ENCODE measurements at places on chromosomes 2 and 18. TPM values are rescaled to one million over a fixed set of nuclear protein-coding genes. Genes with fewer than 3 reads are reported as not detected.
A peak's percentile ranks its signal among the peaks of the same experiment; 100 is the strongest.

Gene ABCB11
- polyA plus RNA-seq: not detected

GRCh38 chr2:98601532-98602132, 6.7 kb downstream of the COA5 start:
- no peak for DNase-seq

Gene TSPYL6
- not detected for polyA plus RNA-seq

DNA sequence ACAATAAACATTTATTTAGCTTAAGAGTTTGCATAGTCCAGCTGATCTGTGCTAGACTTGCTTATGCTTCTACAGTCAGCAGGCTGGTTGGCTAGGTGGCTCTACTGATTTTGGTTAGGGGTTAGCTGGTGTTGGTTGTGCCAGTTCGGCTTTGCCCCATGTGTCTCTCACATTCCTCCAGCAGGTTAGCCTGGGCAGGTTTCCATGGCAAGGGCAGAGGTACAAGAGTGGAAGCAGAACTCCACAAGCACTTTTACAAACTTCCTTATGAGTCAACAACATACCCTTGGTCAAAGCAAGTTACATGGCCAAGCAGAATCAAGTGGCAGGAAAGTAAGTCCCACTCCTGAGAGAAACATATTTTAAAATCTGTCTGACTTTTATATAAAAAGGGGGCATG, 82.3 kb downstream of the SS18 start:
- no peak for DNase-seq

DNA sequence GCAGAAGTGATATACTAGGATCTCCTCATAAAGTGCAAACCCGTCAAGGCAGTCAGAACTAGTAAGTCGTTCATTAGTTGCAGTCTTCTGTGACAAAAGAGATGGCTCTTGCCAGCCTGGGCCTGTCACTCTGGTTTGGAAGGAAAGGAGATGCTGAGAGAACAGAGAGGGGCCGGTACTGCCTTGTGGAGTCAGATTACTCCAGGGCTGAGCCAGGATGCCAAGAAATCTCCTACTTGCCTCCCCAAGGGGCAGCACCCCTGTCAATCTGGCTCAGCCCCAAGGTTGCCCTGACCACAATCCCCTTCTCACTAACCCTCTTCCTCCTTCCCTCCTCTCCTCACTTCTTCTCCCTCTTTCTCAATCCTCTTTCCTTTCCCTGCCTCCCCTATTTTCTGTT, 62.9 kb upstream of the ASPRV1 start:
- no peak for DNase-seq

GRCh38 chr2:201854841-201855240, 48.5 kb downstream of the CDK15 start:
- no peak for DNase-seq

GRCh38 chr2:193517615-193518014, 1322.9 kb upstream of the TMEFF2 start:
- no peak for DNase-seq

Gene TOGARAM2
- polyA plus RNA-seq: 0.09 TPM

DNA sequence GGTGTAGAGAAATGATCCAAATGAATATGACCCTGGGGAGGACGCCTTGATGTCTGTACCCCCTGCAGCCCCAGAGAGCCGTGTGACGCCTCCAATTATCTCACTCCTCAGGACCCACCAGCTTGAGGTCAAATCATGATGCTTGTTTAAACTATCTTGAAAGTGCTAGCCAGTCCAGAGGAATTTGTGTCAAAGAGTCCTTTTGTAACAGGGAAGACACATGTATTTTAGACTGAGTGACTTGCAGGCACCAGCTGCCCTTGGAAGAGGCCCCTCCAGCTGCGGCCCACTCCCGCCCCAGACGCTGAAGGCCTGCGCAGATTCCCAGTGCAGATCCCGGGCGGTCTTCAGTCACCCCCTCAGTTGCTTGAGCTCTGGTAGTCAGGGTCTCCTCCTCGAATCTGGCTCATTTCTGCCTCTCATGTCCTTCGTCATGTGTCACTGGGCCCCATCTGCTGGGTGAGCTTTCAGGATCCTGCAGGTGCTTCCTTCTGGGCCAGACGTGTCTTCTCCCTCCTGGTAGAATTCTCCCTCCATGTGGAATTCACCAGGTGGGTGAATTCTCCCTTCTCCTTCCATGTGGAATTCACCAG, 77.4 kb downstream of the RNF144A start:
- no peak for DNase-seq

Gene NEUROD1
- polyA plus RNA-seq: not detected

DNA sequence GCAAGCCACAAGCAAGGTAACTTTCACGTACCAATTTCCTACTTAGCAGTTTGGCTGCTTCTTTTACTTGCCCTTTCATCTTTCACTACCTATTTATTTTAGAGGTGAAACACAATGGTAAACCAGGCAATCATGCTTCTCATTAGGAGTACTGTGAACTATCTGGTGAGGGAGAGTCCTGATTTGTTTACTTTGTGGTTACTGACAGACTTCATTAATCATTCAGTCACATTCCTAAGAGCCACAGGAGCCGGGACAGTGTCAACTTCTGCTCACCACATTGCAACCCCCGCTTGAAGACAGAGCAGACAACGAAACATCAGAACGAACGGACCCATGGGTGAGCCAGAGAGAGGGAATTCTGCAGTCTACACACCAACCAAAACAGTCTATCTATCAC, 28.8 kb downstream of the TUBB6 start:
- DNase-seq: no peak

Gene IL36A
- not detected for polyA plus RNA-seq

Gene CDCA7
- polyA plus RNA-seq: 8.3 TPM

DNA sequence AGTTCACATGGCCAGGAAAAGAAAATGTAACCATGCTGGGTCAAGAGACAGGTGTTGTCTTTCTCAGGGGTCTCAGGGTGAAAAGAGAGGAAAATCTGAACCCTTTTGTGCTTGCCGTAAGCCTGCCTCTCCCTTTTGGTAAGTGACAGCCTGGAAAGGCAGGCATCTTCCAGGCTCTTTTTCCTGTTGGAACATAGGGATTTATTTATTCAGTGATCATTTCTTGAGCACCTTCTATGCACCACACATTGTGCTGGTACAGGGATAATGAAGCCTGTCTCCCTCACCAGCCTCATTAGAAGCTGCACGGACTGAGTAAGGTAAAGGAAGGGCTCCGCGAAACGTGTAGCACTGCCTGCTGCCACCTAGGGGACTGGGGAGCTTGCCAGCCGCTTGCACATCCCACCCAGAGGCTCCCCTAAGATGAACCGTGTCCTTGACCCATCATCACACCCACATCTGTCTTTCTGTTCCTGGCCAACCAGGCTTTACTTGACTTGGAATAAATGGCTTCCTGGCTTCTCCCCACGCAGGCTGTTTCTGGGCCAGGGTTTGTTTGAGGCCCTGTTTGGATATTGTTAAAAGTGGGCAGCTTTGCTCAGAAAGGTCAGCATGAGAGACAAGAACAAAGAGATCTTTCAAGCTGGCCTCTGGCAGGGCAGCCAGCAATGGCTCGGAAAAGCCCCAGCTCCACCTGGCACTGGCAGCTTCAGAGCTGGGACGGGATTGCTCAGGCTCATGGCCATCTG, 73.3 kb upstream of the MCFD2 start:
- DNase-seq: no peak

GRCh38 chr2:36416370-36417165, 61.0 kb downstream of the CRIM1 start:
- no peak for DNase-seq

Gene GPR55
- polyA plus RNA-seq: not detected

Gene FAM168B
- 85.6 TPM for polyA plus RNA-seq

Gene SLC23A3
- polyA plus RNA-seq: 1.1 TPM

DNA sequence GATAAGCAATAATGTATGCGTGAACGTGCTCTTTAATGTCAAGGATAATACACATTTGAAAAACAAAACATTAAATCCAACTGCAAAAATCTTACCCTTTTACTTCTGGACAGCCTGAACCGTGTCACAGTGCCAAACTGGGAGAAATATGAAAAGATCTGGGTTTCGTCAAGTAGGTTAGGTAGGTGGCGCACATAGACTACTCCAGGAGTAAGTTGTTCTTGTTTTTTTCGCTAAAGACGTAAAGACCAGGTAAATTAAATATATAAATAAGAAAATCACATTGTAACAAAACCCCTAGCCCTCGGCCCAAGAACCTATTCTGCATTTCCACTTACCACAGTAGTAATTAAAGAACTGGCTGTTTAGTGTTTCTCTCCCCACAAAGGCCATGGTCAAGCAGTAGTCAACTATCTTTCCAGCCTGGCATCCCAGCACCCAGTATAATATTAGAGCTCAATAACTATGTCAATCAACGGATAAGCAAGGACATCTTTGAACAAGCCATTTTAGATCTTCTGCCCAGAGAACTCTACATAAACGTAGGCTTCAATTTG, 1.1 kb downstream of the NIFK start:
- DNase-seq: no peak

DNA sequence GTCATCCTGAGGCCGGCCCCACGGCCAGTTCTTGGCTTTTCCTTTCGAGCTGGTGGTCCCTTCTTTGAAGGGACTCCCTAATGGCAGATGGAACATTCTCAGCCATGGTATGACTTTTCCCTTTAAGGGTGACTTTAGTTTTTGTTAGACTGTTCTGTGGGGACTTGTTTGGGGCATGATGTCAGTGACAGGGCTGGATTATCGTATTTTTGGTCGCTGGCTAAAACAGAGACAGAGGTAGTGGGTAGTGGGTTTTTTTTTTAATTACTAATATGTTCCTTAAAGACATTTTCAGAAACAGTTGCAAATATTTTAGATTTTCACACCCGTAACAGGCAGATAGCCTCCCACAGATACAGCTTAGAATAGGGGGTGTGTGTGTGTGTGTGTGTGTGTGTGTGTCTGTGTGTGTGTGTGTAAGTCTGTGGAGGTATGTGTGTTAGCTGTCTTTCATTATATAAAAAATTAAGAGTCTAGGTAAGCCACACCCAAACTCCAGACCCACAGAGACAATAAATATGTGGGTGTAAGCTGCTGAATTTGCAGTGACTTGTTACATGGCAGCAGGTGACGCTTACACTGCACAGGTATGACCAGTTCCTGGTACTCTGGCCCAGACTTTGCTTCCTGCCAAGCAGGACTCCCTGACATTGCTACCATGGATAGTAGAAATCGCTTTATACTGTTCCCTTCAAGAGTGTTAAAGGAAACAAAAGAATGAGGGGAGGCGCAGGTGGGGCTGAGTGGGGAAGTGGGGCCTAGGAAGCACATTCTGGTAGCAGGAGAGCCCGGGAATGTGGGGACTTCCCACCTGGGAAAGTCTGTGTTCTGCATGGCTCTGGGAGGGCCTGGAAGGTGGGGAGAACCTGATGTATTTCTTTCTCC, 20.9 kb downstream of the NCK2 start:
- no peak for DNase-seq

- DNase-seq: no peak
Measured at GRCh38 chr18:40019797-40020392, 1935.1 kb upstream of the PIK3C3 start.

Gene PSMA8
- not detected for polyA plus RNA-seq

- DNase-seq: peak; percentile 49
Measured at GRCh38 chr2:149098701-149099100, 60.2 kb downstream of the LYPD6B start.

DNA sequence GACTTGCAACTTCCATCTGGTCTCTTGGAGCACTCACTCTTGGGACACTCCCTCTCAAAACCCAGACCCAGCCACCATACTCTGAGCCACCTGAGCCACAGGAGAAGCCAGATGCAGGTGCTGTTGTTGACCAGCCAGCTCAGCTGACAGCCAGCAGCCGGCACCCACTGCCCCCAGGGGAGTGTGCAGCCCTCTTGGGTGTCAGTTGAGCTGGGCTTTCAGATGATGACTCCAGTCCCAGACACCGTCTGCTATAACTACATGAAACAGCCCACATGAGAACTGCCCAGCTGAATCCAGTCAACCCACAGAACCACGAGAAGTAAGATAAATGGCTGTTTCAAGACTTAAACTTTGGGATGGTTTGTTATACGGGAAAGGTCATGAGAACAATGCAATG, 10.7 kb upstream of the IGFBP2 start:
- DNase-seq: no peak

Gene MAPK4
- polyA plus RNA-seq: not detected

DNA sequence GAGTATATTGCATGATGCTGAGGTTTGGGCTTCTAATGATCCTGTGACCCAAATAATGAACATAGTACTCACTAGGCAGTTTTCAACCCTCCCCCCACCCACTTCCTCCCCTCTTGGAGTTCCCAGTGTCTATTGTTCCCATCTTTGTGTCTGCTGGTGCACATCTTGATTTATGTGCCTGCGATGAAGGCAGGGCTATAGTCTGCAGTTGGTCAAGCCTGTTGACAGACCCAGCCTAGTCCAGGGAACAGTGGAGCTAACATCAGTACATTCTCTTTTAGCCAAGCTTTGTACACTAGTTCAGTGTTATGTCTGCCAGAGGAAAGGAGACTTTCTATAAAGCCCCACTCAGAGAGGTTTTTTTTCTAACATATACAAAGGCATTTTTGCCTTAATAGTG, 287.6 kb downstream of the CPS1 start:
- DNase-seq: no peak

GRCh38 chr2:110905217-110905616, 172.8 kb downstream of the ACOXL start:
- no peak for DNase-seq

Gene INPP1
- polyA plus RNA-seq: 6.5 TPM

Gene UGT1A6
- polyA plus RNA-seq: 0.11 TPM

GRCh38 chr2:24558781-24559472, 67.9 kb downstream of the NCOA1 start:
- DNase-seq: no peak

Gene EFHD1
- 60.0 TPM for polyA plus RNA-seq

DNA sequence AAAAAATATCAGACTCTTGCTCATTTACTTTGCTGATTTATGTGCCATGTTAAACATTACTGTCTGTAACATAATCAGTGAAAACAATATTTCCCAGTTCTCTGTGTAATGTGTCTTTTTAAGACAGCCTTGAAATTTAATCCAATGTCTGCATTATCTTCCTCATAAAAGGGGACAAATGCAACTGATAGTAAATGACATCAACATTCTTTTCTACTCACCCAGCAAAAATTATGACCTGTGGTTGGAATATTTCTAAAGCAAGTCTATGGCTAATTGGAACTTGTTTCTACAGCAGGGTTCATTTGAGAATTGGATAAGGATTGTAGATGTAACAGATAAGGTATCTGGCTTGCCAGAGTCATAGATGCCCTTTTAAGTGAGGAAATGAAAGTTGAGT, 34.8 kb downstream of the C1D start:
- DNase-seq: peak; percentile 69

GRCh38 chr2:101030866-101031554, 28.9 kb downstream of the RPL31 start:
- no peak for DNase-seq

DNA sequence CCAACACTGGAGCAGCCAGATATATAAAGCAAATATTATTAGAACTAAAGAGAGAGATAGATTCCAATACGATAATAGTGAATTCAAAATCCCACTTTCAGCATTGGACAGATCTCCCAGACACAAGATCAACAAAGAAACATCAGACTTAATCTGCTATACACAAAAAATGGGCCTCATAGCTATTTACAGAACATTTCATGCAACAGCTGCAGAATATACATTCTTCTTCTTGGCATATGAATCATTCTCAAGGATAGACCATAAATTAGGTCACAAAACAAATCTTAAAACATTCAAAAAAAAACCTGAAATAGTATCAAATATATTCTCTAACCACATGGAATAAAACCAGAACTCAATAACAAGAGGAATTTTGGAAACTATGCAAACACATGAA, 23.8 kb upstream of the BAZ2B start:
- DNase-seq: no peak

Gene DUSP2
- 2.2 TPM for polyA plus RNA-seq

- no peak for DNase-seq
Measured at GRCh38 chr2:64661741-64662169, 8.0 kb upstream of the SERTAD2 start.

Gene DSC2
- not detected for polyA plus RNA-seq

Gene CAPN10
- polyA plus RNA-seq: 7.6 TPM

Gene MAP3K19
- not detected for polyA plus RNA-seq

- no peak for DNase-seq
Measured at GRCh38 chr18:40404284-40404683, 1550.8 kb upstream of the PIK3C3 start.

Gene KCNE4
- 16.6 TPM for polyA plus RNA-seq
